Activated CD8-positive, alpha-beta T cell treated with anti-CD3 and anti-CD28 coated beads, Interleukin-2, amount 10 ng/mL, durations not matched to agents 7 days and 5 days (primary cell): ENCODE measurements at places on chromosomes 3 and 15. TPM values are rescaled to one million over a fixed set of nuclear protein-coding genes. Genes with fewer than 3 reads are reported as not detected.

DNA sequence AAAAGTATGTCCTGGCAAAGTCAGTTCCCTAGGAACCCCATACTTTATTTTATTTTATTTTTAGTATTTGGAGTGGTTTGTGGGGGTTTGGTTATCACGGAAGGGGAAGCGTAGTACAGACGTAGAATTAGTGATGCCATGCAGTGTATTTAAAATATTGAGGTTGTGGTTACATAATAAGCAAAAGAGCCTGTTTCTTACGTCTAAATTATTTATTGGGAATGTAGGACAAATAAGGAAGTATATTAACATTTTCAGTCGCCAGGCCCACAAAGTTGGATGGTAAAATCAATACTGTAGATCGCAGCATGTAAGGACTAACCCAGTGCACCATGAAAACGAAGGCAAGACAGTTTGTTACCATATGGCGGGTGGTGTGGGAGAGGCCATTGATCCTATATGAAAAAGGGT, 558 bp downstream of the DTWD1 start:
- DNase-seq, result no peak

The PCNP gene
- total RNA-seq, result 180 TPM

The SNURF gene
- total RNA-seq, result 10.3 TPM

GRCh38 chr3:3027976-3028567, 82.1 kb downstream of the IL5RA start:
- DNase-seq, result no peak

DNA sequence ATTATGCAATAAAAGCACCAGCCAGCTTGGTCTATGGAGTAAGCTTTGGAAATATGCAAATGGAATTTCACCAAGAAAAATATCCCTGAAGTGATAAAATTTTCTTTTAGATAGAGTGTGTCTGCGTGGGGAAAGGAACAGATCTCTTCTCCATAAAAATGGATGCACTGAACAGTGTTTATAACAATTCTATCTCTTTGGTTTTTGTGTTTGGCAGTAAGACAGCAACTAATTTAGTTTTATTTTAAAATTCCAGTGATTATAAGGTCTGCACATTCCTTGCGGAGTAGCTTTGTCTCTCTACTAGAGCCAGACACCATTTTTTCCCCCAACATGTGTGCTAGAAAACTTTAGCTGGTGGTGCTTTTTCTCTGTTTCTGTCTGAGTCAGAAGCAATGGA, 712.4 kb downstream of the GRM7 start:
- DNase-seq, result no peak

GRCh38 chr3:97990624-97991292, 18.5 kb upstream of the RIOX2 start:
- no peak for DNase-seq

- peak; percentile 56 for DNase-seq
These were observed 683 bp downstream of the UBE2Q2 start for GRCh38 chr15:75843678-75844581.

The PLCL2 gene
- 33.9 TPM for total RNA-seq

- DNase-seq, result peak; percentile 39
These were observed 85.2 kb upstream of the PPIB start for GRCh38 chr15:64247906-64248541.

DNA sequence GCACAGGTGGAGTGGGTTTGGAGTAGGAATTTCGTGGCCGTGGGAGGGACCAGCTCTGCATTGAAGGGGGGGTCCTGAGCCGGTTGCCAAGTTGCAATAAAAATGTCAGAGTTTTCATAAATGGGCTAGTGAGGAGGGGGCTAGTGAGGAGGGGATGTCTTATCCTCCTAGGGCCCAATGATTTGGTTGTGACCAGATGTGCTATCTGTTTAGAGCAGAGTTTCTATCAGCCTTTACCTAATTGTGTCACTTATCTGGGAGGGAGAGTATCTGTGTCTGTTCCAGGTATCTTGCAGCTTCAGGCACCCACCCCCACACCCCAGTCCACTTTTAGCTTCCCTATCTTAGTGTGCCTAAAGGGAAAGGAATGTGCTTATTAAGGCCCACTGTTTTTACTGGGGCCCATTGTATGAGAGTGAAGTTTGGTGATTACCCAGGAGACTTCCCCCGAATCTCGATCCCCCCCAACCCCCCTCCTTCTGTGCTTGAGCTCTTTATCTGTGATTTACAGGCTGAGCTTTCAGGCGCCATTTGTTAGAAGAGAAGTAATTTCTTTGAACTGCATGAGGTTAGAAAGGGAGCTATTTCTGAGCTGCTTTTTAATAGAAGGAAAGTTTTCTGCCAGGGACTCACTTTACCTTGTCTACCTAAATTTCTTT, 42.6 kb downstream of the PPCDC start:
- no peak for DNase-seq

- no peak for DNase-seq
These were observed 7.2 kb upstream of the MUC13 start for GRCh38 chr3:124941771-124942170.

The ZNF660 gene
- 0.83 TPM for total RNA-seq
